ENCODE measurements at places on chromosomes 1 and 21.

DNA sequence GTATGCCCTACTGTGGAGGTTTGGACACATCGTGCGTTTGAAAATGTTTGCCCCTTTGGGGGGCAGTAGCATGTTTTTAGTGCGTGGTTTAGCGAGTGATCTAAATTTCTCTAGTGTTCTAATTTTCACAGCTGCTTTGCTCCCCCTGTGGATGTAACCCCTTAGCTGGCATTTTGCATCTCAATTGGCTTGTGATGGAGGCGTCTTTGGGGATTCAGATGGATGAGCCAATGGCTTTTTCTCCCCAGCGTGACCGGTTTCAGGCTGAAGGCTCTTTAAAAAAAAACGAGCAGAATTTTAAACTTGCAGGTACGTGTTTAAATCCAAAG is 836 bp downstream of the CDC7 start:
- DNase-seq: peak; percentile 63

- DNase-seq: no peak
Measured at GRCh38 chr1:53627031-53627430, 111.9 kb downstream of the GLIS1 start.

- no peak for DNase-seq
Measured at GRCh38 chr21:43332861-43333297, 94.1 kb downstream of the SIK1 start.

GRCh38 chr1:80427881-80428280 is 1372.9 kb upstream of the ADGRL2 start:
- no peak for DNase-seq

GRCh38 chr1:31487721-31488293 is 74.8 kb downstream of the SERINC2 start:
- DNase-seq: no peak

DNA sequence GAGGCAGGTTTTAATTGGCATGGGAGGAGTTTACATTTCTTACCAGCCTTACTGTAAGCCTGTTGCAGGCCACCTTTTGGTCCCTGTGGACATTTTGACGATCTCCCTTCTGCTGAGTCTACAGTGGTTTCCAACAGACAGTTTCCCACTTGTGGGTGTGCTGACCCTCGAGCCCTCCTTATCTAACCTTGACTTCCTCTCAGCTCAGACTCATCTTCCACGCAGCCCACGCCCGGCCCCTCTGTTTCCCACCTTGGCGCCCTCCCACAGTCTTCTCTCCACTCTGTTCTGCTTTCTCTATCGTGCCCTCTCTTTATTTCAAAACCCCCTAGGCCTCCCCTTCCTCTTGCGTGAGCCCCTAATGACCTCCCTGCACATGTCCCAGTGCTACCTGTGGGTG is 6.1 kb upstream of the ARL8A start:
- DNase-seq: no peak

All from GF-D8 (cell line).